ENCODE measurements at places on chromosomes 6 and 20.

GRCh38 chr6:123859291-123859690, 55.6 kb downstream of the NKAIN2 start:
- DNase-seq, result no peak

- no peak for DNase-seq
Observed at GRCh38 chr6:47563162-47563561, 85.6 kb downstream of the CD2AP start.

DNA sequence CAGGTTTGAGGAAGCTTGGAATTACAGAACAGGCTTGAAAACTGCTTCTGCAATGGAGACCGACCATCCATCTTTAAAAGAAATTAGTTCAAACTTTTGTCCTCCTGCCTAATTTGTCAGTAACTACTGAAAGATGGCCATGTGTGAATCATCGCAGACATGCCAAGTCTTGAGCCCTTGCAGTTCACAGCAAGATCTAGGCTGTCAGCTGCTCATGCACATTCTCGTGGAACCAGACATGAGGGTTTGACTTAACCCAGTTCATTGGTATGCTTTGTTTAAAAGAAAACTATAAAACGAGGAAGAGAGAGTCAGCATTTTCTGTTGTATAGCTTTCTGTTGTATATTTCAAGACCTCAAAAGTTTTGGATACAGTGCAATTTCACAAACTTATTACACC, 74.0 kb upstream of the SAMD5 start:
- no peak for DNase-seq

DNA sequence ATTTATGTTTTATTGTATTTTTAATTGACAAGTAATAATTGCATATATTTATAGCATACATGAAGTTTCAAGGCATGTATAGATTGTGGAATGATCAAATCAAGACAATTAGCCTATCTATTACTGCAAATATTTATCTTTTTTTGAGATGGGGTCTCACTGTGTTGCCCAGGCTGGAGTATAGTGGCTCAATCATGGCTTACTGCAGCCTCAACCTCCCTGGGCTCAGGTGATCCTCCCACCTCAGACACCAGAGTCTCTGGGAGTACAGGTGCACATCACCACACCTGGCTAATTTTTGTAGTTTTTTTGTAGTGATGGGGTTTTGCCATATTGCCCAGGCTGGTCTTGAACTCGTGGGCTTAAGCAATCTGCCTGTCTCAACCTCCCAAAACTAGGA, 16.2 kb upstream of the FUCA2 start:
- DNase-seq, result no peak

GRCh38 chr6:136859430-136859829, 37.0 kb downstream of the PEX7 start:
- DNase-seq, result no peak

DNA sequence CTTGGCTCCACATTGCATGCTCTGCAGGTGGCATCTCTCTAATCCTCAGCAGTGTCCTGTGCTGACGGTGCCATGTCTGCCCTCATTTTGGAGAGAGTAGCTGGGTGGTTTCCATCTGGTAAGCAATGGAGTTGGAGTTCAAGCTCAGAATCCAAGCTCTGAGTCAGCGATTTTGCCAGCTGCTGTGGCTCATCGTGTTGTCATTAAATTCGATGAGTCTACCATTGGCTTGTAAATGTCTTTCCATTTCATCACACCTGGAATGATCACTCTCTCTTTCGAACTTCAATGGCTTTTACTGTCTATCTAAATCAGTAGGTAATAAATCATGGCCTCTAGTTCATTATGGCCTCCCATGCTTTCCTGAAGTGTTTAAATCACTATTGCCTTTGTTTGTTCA, 378.5 kb upstream of the TSHZ2 start:
- DNase-seq, result no peak

DNA sequence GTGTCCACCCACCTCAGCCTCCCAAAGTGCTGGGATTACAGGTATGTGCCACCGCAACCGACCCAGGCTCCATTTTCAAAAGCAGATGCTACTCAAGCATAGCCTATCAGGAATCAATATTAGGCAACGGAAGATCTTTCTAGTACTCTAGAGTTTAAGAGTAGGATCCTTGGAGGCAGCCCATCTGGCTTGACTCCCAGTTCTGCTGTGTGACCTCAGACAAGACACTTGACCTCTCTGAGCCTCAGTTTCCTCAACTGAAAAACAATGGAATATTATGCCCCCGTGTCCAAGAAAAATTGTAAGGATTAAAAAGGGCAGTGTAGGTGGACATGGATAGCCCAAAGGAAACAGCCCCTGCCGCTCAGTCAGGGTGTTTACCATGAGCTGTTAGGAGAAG, 14.5 kb downstream of the ADA start:
- no peak for DNase-seq

DNA sequence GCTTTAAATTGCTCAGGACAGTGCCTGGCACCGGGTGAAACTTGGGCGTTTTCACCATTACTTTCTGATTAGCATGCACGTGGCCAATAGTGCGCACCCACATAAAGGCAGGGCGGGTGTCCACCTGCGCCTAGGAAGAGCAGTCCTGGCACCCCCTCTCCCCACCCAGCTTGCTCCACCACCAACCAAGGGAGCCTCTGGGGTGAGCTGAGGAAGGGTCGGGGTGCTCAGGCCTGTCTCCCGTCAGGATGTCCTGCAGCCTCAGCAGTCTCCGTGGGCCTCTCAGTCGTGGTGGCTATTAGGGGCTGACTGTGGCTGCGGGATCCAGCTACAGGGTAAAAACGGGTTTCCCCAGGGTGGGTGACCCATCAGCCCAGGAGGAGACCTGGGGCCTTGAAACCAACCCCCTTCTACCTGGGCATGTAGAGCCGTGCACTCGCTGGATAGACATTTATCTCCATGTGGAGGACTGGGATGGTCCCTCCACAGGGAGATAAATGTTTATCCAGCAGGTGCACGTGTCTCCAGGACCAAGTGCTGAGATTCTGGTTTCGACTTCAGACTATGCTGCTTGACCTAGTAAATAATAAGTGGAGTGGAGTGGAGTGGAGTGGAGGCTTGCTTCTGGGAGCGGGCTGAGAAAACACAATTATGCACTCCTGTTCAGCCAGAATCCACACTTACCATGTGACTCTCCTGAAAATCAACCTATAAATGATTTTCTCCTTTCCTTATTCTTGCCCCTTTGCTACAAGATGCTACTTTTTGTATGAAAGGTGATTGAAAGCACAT, 91.1 kb downstream of the ZDHHC14 start:
- DNase-seq, result no peak

Data from neural progenitor cell (in vitro differentiated cells).